ENCODE measurements at places on chromosomes 12 and 14.

GRCh38 chr14:71799841-71800240, 132.4 kb upstream of the RGS6 start:
- DNase-seq = no peak

GRCh38 chr12:120610560-120610959, 29.4 kb upstream of the POP5 start:
- no peak for DNase-seq

DNA sequence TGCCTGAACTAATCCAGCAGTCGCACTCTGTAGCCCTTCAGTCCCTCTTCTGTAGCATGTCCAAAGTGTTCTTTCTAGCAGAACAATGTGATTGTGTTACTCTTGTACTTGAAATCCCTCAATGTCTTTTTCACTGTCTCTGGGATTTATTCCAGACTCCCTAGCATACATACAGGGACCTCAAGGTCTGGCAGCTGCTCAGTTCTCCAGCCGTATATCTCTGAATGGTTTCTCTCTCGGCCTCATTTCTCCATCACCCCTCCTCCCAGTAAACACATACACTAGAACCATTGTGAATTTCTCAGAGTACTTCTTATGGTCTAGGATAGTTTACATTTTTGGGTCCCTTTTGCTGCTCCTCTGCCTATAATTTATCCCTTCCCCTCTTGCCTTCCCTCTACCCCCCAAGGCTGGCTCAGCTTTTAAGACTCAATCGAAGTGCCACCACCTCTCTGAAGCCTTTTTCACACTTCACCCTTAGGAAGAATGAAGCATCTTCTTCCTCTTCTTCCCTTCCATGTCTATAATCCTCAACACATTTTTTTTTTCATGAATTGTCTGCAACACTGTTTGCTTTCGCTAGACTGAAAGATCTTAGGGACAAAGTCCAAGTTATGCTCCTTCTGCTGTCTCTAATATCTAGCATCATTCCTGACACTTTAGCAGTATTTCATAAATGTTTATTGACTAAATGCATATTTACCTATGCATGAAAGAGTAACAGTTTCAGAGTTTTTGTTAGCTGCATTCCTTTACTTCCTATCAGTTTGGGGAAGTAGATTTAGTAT, 446.1 kb downstream of the ZFP36L1 start:
- DNase-seq = no peak

DNA sequence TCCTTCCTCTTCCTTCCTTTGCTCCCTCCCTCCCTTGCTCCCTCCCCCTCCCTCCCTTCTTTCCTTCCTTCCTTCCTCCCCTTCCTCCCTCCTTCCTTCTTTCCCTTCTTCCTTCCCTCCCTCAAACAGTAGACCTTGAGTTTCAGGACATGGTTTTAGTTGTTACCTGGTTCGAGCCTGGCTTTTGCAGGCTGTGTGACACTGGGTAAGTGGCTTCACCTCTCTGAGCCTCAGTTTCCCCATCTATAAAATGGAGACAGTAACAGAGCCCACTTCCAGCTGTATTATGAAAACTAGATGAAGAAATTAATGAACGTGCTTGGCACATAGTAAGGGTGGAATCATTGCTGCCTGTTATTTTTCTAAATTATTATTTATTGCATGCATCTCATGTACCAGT, 171.0 kb upstream of the LHX5 start:
- DNase-seq = no peak

GRCh38 chr12:118361889-118362288, 10.8 kb downstream of the TAOK3 start:
- no peak for DNase-seq

DNA sequence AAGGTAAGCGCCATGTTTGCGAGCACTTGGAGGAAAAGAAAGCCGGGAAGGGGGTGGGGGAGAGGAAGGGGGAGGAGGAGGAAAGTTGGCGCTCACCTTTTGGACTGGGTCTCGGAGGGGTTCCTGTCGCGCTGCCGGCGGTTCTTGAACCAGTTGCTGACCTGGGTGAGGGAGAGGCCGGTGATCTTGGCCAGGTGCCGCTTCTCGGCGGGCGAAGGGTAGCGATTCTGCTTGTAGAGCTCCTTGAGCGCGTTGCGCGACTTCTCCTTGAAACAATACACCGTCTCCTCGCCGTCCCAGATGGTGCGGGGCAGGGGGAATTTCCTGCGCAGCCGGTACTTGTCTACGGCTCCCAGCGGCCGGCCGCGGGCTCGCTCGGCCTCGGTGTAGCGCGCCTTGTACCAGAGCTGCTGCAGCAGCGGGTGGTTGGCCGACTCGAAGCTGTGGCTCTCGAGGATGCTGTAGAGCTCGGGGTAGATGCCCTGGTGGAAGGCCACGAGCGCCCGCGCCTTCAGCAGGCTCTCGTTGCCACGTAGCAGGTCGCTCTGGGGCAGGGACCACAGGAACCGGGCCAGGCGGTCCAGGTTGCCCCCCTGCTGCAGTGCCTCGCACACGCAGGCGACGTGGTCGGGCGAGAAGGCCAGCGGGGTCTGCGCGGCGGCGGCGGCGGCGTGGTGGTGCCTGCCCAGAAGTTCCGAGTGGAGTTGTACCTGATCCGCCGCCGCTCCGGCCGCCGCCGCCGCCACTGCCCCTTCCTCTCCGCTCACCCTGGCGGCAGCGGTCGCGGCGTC, 840 bp downstream of the SIX4 start:
- DNase-seq = no peak

- no peak for DNase-seq
Observed at GRCh38 chr12:88889326-88890110, 309.2 kb upstream of the KITLG start.

GRCh38 chr12:27179400-27180214, 64.5 kb upstream of the STK38L start:
- no peak for DNase-seq

DNA sequence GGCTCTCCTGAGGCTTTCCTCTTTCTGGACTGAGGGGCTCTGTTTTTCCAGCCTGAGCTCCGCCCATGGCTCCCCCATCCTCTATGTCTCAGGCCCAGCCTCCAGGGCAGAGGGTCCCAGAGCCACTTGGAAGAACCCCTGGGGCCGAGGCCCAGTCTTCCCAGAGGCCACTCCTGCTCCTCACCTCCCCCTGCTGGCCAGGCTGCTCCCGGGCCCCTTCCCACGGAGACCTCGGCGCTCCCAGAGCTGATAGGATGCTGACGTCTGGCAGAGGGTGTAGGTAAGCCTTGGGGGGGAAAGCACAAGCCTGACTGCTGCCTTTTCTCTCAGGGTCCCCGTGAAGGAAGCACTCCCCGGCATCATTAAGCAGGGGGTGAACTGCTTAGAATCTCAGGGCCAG, 51.4 kb downstream of the ERH start:
- DNase-seq = no peak

- DNase-seq = no peak
Observed at GRCh38 chr12:90514325-90514724, 440.7 kb downstream of the CCER1 start.

- no peak for DNase-seq
Observed at GRCh38 chr14:68873376-68873775, 80.5 kb upstream of the ZFP36L1 start.

DNA sequence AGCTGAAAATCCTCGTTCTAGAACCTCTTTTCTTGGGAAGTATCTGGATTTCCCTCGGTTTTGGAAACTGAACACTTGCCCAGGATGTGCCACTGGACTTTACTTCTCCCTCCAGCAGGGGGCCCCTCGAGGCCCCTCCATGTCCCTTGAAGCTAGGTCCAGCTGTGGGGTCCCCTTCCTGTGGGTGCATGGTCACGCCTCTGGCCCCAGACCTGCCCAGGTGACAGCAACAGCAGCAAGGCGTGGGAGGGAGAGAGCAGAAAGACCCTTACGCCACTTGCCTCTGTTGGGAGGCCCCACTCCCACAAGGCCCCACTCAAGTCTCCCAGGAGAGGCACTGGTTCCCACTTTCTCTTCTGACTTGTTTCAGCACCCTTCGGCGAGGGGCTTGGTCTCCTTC, 3.1 kb downstream of the SLC25A29 start:
- DNase-seq = no peak

- peak; percentile 88 for DNase-seq
Observed at GRCh38 chr14:50560931-50561285, 963 bp downstream of the ATL1 start.

GRCh38 chr14:61642614-61642982, 52.7 kb upstream of the HIF1A start:
- DNase-seq = no peak

- DNase-seq = no peak
Observed at GRCh38 chr14:77212943-77213678, 31.5 kb downstream of the TMEM63C start.

GRCh38 chr12:71027856-71028255, 107.3 kb upstream of the PTPRR start:
- DNase-seq = no peak

DNA sequence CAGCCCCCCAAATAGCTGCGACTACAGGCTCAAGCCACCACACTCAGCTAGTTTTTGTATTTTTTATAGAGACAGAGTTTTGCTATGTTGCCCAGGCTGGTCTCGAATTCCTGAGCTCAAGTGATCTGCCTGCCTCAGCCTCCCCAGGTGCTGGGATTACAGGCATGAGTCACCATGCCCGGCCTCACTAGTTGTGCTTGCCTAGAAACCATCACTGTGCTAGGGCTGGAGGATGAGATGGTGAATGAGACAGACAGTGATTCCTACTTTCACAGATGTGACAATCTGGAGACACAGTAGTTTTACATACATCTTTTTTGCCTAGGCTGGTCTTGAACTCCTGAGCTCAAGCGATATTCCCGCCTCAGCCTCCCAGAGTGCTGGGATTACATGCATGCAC, 7.5 kb upstream of the MSI1 start:
- DNase-seq = no peak

DNA sequence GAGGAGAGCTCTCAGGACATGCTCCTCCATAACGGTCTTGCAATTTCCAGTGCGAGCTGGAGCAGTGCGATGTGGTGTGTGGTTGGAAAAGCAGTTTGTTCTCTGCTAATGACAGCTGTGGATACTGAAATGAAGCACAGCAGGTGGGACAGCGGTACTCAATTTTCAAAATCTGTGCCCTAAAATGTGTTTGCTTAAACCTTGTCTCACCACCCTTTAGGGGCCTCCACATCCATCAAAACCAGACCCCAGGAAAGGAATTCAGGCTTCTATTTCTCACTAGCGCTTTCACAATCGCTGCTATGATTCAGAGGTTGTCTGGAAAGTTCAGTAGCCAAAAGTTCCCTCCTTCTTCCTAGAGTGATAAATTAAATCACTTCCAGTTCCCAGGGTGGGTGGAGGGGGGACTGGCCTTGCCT, 440.8 kb downstream of the EGLN3 start:
- DNase-seq = no peak

DNA sequence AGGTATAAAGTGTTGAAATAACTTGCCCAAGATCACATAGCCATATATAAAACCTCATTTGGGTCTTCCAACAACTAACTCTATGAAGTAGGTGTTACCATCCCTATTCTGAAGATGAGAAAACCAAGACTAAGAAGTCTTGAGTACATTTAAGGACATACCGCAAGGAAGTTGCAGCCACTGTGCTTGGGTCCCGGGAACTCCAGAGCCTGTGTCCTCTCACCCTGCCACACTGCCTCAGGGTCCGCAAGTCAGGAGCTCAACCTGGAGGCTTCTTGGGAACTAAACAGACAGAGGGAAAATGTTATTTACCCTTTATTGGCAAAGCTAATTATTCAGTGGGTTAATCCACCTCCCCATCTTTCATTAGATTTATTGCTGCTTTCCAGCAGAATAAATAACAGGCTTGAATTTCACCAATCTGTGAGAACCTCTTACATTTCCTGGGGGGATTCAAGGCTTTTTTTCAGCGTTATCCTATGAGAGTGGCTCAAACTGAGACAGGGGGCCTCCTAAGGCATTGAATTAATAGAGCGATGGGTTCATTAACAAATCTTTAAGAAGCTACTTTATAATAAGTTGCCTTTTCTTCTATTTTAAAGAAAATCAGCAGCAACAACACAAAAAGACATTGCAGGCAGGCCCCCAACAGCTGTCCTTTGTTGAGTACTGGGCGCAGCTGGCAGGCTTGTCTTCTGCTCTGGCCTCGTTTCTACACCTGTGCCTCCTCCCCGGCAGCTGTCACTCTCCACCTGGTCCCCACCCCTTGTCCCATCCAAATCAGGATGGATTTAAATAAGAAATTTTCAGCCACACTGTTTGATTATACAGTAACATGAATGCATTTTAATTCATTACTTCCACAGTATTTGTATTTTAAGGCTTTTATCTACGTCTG, 25.3 kb downstream of the PHLDA1 start:
- no peak for DNase-seq

- no peak for DNase-seq
Observed at GRCh38 chr14:19873178-19873577, 1.8 kb upstream of the OR4K2 start.

GRCh38 chr14:81246461-81247270, 25.9 kb upstream of the GTF2A1 start:
- no peak for DNase-seq

DNA sequence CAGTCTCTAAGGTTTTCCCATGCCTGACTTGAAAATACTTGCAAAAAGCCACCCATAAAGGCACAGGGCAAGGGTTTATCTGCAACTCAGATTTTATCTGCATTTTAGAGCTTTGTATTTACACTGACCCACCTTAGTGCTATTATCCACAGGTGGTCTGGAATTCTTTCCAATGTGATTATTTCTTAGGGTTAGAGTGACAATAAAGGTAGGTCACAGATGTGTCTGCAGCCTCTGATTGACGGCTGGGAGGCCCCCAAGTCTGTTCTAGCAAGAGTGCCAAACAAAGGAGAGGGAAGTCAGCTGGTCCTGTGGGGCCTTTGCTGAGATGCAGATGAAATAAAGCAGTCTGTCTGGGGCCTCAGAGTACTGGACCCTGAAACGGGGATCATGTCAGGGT, 64.0 kb downstream of the FRMD6 start:
- DNase-seq = no peak

DNA sequence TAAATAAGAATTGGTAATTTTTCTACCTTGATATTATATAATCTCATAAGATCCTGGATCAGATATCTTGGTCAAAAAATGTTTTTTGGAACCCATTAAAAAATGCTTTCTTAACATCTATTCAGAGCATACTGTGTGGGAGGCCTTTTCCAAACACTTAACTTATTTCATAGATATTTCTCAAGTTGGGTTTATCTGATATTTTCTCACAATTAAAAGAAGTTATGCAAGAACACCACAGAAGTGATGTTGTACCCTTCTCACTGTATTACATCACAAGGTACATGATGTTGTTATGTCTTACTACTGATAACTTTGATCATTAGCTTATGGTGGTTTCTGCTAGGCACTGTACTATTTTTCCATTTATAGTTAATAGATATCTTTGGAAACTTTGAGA, 23.4 kb upstream of the PRPF39 start:
- DNase-seq = no peak

- DNase-seq = no peak
Observed at GRCh38 chr12:124909831-124910560, 4.5 kb downstream of the UBC start.

- DNase-seq = no peak
Observed at GRCh38 chr12:106112145-106112821, 26.5 kb downstream of the NUAK1 start.
